ENCODE measurements at places on chromosomes 2 and 18.

DNA sequence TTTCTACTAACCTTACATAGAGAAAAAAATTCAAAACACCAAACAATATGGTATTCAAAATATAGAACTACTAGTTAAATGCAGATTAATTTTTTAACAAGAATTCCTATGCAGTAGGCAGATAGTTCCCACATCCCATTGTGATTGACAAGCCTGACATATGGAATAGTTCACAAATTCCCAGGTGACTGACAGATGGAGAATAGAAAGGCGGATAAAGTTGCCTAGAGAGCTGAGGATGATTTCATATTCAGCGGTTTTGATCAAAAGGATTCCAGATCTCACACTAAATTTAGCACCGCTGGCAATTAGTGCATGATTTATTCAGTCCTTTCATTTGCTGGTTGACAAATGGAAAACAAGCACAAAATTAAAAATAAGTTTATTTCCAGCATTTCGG is 733.7 kb upstream of the POU3F3 start:
- no peak for DNase-seq

DNA sequence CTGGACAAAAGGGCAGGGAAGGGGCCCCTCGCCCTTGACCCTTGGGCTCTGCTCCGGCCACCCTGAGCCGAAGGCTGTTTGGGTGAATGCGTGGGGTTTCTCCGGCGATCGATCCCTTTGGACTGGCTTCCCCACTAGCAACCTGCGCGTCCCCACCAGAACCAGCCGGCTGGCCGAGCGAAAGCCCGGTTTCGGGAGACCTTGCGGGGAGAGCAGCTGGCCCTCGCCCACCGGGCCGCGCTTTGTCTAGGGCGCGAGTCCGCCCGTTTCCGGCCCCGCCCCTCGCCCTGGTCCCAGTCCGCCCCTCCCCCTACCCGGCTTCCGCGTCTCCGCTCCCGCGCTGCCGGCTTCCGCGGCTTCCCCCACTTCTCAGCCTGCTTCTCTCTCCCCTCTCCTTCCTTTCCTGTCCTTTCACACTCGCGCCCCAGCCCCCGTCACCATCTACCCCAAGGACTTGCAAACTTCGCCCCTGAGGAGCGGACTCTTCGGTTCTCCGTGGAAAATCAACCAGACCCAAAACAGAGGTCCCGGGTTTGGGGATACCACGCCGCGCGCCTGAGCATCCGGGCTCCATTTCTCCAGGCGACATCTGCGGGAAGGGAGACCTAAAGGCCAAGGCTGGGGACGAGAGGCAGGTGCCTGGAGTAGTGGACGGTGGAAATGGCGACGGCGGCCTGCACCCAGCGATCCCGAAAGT is 48.0 kb upstream of the ATP6V1B1 start:
- no peak for DNase-seq

- DNase-seq, result no peak
Measured at GRCh38 chr2:197516393-197516761, 511 bp downstream of the MOB4 start.

GRCh38 chr2:145729993-145730770 is 1210.3 kb upstream of the ZEB2 start:
- no peak for DNase-seq

GRCh38 chr2:21748501-21748900 is 624.7 kb downstream of the TDRD15 start:
- DNase-seq, result no peak

DNA sequence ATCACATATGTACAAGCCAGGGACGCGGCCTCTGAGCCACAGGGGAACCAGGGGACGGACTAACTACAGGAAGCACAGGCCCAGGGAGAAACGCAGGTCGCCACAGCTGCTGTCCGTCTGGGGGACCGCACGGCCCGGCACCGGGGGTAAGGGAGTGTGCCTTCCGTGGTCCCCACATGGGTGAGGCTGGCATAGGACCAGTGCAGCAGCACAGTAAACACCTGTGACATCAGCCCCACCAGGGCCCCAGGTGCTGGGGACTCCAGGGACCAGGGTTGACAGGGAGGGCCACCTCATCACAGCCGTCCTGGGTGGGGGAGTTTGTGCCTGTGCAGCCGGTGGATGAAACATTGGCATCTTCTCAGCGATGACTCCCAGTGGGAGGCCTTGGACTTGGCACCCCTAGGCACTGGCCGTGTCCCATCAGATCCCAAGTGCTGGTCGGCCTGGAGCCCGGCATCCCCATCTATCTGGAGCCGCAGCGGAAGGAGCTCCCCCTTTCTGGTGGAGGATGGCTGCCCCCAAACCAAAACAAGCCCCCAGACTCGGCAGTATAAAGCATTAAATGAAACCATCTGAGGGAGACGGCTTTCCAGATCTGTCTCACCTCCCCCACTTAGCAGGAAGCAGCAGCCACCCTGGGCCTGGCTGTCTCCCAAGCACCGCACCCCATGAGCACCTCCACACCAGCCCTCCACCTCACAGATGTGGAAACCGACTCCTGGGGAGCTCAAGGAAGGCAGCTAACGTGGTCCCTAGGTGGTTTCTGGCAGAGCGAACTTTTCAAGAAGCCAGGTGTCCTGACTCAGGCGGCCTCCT is 22.5 kb downstream of the AQP12A start:
- no peak for DNase-seq

GRCh38 chr2:207847098-207847806 is 77.5 kb upstream of the FZD5 start:
- DNase-seq, result no peak

DNA sequence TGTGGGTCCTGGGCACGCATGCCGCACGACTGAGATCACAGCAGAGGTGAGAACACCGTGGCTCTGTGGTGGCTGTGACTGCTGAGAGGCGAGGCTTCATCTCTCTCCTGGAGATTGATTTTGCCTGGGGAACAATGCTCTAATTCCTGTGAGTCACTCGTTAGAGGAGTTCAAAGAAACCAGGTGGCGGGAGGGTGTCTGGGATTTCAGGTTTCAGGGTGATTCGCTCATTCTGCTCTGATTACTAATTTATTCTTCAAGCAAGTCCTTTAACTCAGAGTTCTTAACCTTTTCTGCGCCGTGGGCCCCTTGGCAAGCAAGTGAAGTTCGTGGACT is 56.3 kb downstream of the GLI2 start:
- DNase-seq, result no peak

- DNase-seq, result no peak
Measured at GRCh38 chr2:150859162-150859561, 371.7 kb upstream of the RND3 start.

- DNase-seq, result no peak
Measured at GRCh38 chr2:88074854-88075292, 7.2 kb downstream of the SMYD1 start.

- no peak for DNase-seq
Measured at GRCh38 chr2:10552220-10552870, 104.2 kb upstream of the ODC1 start.

DNA sequence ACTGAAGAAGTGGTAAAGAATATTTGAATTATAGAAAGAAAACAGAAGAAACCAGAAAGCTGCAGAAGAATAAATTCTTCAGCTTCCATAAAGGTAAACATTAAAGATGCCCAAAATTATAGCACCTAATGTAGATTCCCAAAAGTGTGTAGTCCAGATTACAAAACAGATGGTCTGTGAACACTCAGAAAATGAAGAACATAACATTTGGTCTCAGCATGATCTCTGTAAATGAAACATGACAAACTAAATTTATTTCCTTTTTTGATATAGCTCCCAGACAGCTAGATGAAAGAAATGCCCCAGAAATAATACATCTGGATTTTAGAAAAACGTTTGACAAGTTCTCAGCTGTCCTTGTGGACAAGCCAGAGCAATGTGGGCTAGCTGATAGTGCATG is 794.2 kb upstream of the NXPH2 start:
- no peak for DNase-seq

GRCh38 chr2:242098445-242099128 is 229.1 kb downstream of the RTP5 start:
- DNase-seq, result no peak

DNA sequence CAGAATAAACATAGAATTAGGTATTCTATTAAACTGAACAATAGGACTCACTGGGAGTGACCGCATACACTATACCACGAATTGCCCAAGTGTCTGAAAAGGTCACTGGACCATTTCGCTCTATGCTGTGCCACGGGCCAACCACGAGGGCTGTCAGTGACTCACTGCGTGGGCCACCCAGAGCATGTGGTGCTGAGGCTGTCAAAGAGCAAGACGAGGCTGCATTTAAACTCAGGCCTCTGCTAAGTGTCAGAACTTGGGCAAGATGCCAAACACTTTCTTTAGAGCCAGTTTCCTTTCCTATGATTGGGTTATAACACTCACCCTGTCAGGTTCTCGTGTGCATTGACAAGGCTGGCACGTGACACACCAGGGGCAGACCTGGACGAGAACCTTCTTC is 97.5 kb downstream of the SH3YL1 start:
- DNase-seq, result no peak

DNA sequence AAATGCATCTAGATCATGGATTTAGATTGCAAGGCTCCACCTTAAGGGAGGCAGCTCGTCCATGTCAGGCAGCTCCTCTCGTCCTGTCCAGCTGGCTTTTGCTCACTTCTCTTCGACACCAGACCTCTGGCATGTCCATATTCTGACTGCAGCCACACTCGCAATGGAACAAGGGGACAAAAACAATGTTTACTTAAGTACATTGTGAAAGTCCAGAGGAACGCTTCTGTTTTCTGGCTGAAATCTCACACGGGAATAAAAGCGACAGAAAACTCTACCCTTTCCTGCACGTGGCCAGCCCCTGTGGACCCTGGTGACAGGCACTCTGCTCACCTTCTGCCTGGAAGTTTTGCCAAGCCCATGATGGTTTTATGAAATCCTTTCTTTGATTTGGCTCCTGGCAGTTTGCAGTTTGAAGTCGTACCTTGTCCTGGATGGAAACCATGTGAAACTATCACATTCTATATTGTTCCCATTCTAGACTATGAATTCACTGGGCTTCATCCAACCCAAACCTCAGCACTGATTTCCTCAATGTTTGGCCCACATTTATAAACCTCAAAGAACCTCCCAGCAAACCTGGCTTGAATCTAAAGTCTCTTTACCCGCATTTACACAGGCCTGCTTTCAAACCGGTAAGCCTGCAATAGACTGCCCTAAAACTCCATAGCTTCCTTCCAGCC is 134.3 kb upstream of the PIEZO2 start:
- DNase-seq, result no peak

GRCh38 chr18:22113144-22113844 is 56.1 kb upstream of the GATA6 start:
- DNase-seq, result no peak

DNA sequence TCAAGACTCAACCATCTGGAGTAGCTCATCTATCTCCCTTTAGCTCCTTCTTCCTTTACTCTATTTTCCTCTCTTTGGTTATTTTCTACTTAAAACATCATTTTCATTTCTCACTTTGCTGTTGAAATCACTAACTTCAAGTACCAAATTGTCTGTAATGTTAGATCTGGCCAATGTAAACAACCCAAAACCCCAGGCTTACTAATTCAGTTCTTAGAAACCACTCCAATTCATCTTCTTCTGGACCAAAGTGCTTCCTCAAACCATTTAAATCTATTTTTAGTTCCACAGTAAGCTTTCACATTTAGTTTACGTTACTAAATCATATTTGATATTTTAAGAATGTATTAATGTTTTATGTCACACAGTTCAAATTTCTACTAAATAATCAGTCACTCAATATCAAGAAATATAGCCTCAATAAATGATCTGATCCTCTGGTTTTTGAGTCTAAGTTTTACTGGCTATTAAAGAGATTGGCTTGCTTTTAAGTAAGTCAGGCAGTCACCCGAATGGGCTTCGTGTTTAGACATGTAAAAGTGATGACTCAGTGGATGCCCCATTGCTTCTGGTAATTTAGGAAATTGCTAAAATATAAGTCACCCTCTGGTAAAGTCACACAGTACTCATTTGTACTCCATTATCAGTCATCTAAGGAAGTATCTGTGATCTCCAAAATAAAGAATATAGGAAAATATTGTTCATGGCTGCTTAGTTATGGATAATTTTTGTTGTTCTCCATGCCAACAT is 527.2 kb upstream of the SOX11 start:
- DNase-seq, result peak; percentile 5

DNA sequence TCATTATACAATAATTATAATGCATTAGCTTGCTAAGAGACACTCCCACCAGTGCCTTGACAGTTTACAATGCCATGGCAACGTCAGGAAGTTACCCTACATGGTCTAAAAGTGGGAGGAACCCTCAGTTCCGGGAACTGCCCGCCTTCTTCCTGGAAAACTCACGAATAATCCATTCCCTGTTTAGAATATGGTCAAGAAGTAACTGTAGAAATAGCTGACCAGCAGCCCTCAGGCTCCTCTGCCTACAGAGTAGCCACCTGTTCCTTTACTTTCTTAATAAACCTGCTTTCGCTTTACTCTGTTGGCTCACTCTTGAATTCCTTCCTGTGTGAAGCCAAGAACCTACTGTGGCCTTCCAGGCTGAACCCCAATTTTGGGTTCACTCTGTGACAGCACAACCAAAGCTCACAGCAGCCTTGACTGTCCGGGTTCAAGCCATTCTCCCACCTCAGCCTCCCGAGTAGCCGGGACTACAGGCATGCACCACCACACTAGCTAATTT is 20.0 kb upstream of the PTPN2 start:
- no peak for DNase-seq

- DNase-seq, result no peak
Measured at GRCh38 chr18:50340078-50340477, 34.8 kb upstream of the SKA1 start.

- no peak for DNase-seq
Measured at GRCh38 chr2:161480123-161480522, 64.0 kb downstream of the TBR1 start.

DNA sequence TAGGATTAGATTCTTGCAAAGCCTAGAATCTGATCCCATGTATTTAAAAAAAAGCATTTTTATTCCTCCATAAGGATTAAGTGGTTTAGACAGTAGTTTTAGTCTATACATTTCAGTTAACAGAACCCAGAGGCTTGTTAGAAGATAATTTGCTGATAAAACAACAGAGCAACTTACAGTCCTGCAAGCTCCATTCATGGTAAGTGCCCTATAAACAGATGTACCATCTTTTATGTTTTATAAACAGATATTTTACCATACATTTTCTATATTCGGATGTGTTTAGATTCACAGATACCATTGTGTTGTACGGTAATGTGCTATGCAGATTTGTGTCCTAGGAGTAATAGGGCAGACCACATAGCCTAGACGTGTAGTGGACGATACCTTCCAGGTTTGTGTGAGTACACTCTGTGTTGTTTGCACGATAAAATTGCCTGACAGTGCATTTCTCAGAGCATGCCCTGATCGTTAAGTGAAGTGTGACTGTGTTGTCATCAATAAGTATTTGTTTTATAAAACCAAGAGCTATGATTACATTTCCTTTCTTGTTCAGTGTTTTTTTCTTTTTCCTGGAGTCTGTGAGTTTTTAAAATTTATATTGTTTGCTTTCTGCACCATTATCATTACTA is 54.2 kb downstream of the CERS6 start:
- no peak for DNase-seq

DNA sequence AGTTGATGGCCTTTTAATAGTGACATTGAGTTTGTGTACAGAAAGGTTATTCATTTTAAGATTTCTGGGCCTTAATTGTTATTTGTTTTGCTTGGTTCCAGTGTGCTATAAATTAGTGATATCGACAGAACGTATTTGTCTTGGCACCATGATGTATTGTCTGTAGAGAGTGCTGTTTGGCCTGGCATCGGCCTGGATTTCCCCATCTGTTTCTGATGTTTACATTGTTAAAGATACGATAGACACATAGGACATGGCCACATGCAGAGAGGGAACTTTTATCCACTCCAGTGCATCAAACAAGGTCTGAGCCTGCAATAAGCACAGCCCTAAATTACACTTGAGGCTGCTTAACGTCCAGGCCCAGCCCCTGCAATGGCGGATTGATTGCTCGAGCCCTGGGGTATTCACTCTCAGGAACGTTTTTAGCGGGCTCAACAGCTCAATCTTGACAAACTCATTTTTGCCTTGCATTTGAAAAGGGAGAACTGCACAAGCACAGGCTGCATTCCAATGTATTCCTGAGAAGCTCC is 144.7 kb downstream of the SLC4A3 start:
- DNase-seq, result no peak

Measured in left renal pelvis (tissue), 4 donors.